ENCODE measurements at places on chromosomes 1 and 21.

- no peak for DNase-seq
These were observed 1.0 kb upstream of the GALNT2 start for GRCh38 chr1:230066031-230066430.

DNA sequence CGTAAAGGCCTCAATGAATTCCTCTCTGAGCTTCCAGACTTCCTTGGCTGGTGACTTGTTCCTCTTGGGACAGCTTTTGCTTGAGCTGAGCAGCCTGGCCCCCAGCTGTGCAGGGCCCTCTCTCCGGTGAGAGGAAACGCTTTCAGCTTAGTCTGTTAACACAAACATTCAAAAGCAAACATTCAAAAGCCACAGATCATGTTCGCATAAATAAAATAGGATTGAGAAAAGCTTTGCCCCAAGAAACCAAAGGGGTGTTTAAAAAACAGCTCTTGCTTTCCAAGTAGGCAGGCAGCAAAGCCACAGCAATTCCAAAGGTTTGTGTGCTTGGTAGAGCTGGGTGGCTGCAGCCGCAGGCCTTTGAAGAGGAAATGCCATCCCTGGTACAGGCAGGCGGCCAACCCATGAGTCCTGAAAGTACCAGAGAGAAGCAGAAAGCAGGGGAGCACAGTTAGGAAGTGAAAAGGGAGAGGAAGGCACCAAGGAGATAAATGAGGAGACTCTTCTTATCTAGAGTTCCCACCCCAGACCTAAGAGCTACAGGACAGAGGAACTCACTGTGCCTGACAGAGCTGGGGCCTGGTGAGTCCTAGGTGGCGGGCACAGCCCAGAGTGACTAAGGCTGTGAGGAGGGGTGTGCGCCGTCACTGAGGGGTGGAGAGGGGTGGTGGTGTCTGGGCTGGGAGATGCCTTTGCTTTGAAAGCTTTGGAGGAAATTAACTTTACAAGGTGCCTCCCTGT lies 48.4 kb downstream of the CCN1 start:
- no peak for DNase-seq

GRCh38 chr1:151868486-151868885 lies 15.0 kb upstream of the THEM5 start:
- DNase-seq: no peak

- peak; percentile 9 for DNase-seq
These were observed 990 bp upstream of the MRPS6 start for GRCh38 chr21:34072145-34073031.

- DNase-seq: no peak
These were observed 36.1 kb upstream of the RGS8 start for GRCh38 chr1:182720463-182720862.

DNA sequence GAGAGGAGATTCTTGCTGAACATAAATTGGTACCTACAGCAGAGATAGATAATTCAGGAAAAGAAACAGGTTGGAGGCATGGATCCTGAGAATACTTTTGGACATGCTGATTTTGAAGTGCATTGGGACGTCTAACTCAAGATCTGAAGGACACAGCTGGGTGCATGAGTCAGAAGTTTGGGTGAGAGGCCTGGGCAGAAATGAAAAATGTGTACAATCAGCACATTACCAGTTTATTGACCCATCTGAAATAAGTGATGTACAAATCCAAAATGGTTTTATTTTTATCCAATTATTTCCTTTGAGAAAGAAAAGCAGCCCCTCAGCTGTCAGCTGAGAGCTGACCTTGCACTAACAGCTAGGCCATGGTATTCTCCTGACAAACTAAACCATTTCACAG lies 975.2 kb upstream of the B3GALT2 start:
- no peak for DNase-seq

GRCh38 chr1:86537928-86538695 lies 8.8 kb upstream of the CLCA4 start:
- DNase-seq: no peak

Data from activated CD4-positive, alpha-beta T cell treated with anti-CD3 and anti-CD28 coated beads, Interleukin-2, amount 50 U/mL, for 48 hours (primary cell).